ENCODE measurements at places on chromosomes 12 and 14.

- DNase-seq = no peak
Measured at GRCh38 chr12:79715308-79715707, 24.5 kb upstream of the PAWR start.

DNA sequence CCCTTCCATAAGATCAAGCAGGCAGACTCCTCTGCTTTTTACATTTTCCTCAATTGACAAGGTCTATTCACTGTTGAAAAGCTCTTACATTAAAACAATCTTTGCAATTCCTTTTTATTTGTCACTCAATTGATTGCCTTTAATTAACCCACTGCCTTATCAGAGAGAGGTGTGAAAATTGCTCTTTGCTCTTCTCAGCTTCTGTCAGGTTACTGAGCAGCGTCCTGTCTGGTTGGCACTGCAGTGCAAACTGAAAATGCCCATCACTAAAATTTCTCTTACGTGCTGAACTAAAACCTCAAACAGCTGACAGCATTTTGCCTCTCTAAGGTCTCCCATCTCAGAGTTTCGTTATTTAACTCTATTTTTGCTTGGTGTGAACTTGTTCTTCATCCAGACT lies 504.1 kb upstream of the ATXN7L3B start:
- no peak for DNase-seq

DNA sequence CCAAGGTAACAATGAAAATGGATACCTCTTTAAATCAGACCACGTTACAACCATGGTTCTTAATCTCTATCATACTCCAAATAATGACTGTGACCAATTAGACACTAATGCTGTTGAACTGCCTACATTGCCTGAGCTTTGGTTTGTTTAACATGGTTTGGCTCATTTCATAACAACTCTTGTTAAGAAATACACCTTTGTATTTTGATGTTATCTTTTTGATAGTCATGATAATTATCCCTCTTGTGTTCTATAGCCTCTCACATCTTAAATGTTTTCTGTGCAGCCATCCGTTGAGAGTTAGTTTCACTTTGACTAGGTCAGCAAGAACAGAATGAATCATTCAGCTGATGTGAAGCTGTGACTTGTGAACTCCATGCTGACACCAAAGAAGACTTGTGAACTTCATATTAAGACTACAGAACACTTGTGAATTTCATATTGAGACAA lies 75.5 kb upstream of the RERGL start:
- no peak for DNase-seq

DNA sequence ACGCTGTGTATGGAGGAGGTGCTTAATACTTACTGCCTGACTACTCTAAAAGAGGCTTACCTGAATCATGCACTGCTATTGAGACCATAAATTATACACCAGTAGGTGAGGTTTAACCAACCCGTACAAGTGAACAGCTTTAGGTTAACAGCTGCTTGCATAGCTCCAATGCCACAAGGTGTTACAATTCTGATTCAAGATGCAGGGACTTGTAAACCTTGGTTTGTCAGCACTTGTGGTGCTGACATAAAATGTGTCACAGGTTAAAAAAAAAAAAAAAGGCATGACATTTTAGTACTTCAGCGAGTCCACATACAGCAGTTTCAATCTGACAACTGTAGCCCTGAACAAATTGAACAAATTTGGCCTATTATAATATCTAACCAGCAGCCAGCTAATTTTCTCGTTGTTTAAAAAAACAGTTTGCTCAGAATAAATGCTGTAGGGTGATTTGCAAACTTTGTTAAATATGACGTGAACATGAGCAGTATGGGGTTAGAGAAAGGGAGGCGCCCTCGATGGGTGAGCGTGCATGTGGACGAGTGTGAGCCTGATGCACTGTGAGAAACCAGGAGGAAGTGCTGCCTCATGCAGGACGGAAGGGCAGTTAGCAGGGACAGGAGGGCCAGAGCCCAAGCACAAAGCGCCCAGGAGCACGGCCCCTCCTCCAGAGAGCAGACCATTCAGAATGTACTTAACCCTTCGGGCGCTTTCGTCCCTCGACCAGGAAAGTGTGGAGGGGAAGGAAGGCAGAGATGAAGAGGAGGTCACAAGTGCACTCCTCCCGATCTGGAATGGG lies 44.7 kb downstream of the TCHP start:
- DNase-seq = peak; percentile 16

- no peak for DNase-seq
Measured at GRCh38 chr12:78086553-78087362, 256.1 kb downstream of the NAV3 start.

DNA sequence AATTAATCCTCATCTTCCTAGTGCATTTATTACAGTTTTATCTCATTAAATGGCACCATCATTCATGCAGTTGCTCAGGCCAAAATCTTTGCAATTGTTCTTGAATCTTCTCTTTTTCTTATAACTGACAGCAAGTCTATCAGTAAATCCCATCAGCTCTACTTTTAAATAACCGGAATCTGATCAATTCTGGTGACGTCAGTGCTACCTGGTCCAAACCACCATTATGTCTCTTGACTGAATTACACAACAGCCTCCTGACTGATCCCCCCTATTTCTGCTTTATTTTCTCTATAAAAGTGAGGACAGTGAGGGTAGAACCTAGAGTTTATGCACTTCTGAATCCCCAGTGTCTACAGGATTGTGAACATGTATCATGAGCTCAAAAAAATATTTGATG lies 787.4 kb downstream of the AACS start:
- DNase-seq = no peak

DNA sequence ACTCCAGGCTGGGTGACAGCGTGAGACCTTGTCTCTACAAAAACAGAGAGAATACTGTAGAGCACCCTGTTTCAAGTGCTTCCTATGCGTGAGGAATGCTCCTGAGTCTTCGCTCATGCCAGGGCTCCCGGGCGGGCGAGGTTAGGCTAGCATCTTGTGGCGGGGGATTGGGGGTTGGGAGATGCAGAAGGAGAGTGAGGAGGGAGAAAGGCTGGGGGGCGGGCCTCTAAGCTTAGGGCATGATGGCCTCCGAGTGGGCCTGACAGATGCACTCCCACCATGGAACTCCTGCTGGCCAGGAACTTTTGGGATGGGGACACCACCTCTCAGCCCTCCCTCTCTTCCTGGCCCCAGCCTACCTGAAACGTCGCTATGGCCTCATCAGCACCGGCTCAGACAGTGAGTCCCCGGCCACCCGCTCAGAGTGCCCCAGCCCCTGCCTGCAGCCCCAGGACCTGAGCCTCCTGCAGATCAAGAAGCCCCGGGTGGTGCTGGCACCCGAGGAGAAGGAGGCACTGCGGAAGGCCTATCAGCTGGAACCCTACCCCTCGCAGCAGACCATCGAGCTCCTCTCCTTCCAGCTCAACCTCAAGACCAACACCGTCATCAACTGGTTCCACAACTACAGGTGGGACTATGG lies 27.3 kb downstream of the PHETA1 start:
- DNase-seq = no peak

- peak; percentile 4 for DNase-seq
Measured at GRCh38 chr14:32345311-32345791, 16.3 kb downstream of the AKAP6 start.

- DNase-seq = no peak
Measured at GRCh38 chr14:90553921-90554336, 157.1 kb downstream of the CALM1 start.

- no peak for DNase-seq
Measured at GRCh38 chr12:125518074-125518473, 452.8 kb downstream of the AACS start.

- peak; percentile 87 for DNase-seq
Measured at GRCh38 chr12:124391340-124392261, 96.7 kb downstream of the RFLNA start.
